ENCODE measurements at places on chromosomes 1 and 21.

- DNase-seq: no peak
Measured at GRCh38 chr1:94156096-94156625, 35.2 kb upstream of the ABCA4 start.

GRCh38 chr1:233188061-233188460, 107.5 kb downstream of the PCNX2 start:
- DNase-seq: no peak

DNA sequence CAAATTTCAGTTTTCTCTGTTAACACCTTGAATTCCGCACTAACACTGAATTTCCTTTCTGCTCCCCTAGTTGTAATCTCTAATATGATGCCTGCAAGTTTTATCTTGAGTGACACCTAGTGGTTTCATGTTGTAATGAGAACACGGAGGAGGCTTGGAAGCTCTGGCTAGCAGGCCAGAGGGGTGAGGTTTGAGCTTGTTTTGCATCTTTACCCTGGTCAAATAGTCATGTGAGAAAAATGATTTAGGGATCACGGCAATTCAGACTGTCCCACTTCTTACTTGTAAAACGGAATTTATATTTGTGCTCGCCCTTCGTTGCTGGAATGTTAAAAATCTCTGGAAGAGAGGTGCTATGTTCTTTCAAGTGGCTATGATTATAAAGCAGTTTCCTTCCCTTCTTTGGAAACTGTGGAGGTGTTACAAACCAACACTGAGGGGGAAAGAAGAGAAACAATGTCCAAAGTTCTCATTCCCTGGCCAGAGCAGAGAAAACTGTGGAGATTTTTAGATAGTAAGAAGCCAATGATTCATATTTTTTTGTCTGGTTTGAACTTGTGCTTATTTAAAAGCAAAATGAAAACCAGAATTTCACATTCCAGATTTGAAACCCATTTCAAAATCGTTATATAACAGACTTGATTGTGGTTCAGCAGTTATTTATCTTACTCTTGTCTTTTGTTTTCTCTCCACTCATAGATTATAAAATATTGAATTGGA, 5.3 kb upstream of the MROH9 start:
- DNase-seq: peak; percentile 76

GRCh38 chr1:151809985-151810556, 4.9 kb upstream of the LINGO4 start:
- DNase-seq: no peak

- DNase-seq: no peak
Measured at GRCh38 chr1:160197231-160197630, 6.9 kb downstream of the CASQ1 start.

DNA sequence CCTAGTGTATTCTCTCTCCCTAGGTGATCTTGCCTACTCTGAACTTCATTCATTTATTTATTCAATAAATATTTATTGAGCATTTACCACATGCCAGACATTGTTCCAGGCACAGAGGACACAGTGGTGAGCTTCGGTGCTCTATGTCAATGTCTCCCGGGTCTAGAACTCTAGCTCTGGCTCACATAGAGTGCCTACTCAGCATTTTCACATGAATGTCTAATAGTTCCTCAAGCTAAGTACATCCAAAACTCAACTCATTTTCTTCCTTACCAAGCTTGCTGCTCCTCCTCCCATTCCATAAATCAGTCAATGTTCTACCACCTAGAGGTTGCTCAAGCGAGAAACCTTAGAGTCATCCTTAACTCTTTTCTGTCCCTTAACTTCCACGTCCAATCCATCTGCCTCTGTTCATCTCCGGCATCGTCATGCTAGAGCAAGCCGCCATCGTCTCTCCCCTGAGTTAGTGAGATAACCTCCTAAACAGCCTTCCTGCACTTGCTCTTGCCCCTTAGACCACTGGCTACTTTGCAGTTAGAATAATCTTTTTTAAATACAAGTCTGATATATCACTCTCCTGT, 67.5 kb downstream of the TMEM53 start:
- no peak for DNase-seq

- no peak for DNase-seq
Measured at GRCh38 chr1:81797701-81798100, 3.0 kb upstream of the ADGRL2 start.

DNA sequence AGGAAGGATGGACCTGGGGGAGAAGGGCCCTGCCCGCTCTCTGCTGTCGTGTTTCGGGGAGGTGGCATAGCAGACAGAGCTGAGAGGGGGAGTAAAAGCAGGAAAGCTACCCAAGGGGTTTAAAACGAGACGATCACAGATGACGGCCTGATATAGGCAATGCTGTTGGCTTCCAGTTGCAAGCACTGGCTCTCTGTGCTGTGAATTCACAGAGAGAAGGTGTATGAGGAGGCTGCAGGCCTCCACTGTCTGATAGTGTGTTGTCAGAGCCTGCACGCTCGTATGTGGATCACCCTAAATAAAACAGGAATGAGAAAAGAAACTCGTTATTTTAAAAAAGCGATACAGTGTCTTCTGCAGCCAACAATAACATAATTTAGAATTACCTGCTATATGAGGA, 57.4 kb downstream of the LGR6 start:
- DNase-seq: no peak

- DNase-seq: peak; percentile 77
Measured at GRCh38 chr1:201702936-201703335, 126.0 kb upstream of the IPO9 start.

GRCh38 chr1:247442164-247442563, 15.7 kb downstream of the OR2B11 start:
- DNase-seq: no peak

- DNase-seq: peak; percentile 88
Measured at GRCh38 chr1:26417111-26417759, 6.6 kb downstream of the LIN28A start.

GRCh38 chr1:59703226-59703917, 111.4 kb upstream of the HOOK1 start:
- no peak for DNase-seq

DNA sequence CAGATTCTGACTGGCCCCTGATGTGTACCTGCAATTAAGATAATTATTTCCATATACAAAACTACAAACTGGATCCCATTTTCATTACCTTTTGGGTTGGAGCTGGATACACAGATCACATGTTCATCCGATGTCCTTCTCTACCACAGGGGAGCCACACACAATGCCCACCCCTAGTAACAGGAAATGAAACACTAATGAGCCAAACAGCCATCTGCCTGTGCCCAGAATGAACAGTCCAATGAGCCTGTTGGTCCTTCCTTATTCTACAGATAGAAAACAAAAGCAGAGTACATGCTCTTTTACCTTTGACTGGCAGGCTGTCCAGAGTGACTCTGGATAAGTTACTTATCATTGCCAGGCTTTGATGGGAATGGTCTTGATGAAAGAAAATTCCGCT, 68.6 kb downstream of the SIPA1L2 start:
- no peak for DNase-seq

DNA sequence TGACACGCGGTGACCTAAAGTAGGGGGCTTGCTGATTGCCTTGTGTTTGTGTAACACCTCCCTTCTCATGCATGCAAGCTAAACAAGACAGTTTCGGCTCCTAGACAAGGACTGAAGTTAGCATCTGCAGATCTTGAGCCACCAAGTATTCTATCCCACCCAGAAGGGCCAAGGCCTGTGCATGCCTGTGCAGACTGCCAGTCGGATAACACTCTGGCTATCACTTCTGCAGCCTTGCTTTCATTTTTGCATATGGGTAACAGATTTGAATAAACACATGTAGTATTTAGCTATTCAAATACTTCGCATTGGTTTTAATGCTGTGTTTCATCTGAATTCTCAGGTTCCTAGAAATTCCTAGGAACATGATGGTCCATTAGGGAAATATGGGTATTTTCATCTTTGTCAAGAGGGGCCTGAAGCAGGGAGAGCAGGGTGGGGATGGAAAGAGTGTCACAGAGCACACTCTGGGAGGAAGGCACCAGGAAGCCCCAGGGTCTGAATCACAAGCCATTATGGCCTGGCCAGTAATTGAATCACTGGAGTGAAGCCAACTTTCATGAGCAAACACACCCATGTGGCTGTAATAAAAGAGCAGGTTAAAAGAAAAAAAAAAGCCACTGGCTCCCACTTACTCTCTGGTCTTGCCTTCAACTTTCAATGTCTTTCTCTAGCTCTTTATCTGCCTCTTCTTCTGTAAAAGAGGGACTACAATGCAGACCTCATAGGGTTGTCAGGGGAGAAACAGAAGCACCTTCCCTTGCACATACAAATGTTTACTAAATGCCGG, 28.3 kb downstream of the GADD45A start:
- no peak for DNase-seq

GRCh38 chr1:94218332-94218731, 19.1 kb downstream of the ARHGAP29 start:
- DNase-seq: no peak

DNA sequence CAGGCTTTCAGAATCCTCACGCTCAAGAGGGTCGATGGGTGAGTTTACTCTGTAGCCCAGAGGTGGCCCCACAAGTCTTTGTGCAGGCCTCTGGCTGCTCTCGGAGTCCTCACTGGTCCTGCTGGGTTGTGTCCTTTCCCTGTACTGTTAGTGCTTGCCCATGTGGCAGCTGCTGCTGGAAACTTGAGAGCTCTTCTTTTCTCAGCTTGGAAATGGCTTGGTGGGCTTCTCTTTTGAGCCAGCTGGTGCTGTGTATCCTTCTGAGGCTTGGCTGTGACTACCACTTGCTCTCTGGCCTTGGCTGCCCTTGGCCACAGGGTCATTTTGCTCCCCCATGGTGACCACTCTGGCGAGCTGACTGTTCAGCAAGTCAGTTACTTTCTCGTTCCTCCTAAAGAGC, 82.2 kb upstream of the LMO4 start:
- DNase-seq: no peak

DNA sequence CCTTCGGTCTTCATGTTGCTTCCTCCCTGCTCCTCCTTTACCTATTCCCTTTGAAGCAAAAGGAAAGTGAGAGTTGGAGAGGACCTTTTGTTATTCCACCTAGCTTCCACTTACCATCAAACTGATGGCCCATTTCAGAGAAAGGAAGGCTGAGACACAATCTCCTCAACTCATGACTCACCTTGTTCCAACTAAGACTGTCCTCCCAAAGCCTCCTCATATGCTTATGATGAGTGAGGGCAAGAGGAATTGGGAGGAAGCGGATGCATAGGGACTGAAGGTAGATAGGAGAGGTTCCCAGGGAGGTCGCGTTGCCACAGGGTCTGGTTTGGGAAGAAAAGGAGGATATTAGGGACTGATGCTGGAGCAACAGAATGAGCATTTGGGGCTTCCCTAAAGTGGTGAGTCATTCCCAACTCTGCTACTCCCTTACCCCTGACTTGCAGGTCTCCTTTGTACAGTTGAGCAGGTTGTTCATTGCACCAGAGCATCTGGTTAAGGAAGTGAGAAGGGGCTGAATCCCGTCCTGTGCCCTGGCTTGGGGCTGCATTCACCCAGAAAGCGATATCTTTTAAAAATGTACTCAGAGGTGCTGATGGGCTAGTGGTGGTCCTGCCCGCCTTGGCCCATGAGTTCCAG, 35.0 kb downstream of the LGR6 start:
- DNase-seq: no peak

- DNase-seq: no peak
Measured at GRCh38 chr1:205493241-205494085, 11.0 kb upstream of the CDK18 start.

- DNase-seq: no peak
Measured at GRCh38 chr1:62012836-62013235, 181.8 kb upstream of the L1TD1 start.

DNA sequence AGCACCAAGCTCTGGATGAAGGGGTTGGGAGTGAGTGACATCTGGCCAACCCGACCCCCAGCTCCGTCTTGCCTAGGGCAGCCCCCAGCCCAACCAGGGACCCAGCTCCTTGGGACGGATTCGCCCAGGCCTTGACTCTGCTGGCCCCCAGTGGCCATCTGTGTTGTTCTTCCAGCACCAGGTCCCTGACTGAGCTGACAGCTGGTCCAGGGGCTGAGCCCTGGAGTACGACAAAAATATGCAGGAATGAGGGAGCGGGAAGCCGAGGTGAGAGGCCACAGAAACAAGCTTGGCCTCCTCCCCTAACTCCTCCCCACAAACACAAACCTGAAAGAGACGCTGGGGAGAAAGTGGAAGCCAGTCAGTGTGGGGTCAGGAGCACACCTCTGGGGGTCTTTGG, 55.0 kb upstream of the PAX7 start:
- peak; percentile 79 for DNase-seq

- DNase-seq: peak; percentile 87
Measured at GRCh38 chr1:37793773-37794371, at the start of gene MANEAL. TSS of gene MANEAL (plus strand) at chr1:37793847. CDS start at chr1:37794183, 336 bp downstream.

All from D341Med (cell line).